T-cell (primary cell): ENCODE measurements at places on chromosomes 5 and 9. TPM values are rescaled to one million over a fixed set of nuclear protein-coding genes. Genes with fewer than 3 reads are reported as not detected.

The COQ4 gene
- total RNA-seq: 39.0 TPM

The SLC34A3 gene
- total RNA-seq: not detected

The GNAQ gene
- 38.3 TPM for total RNA-seq

The CMBL gene
- total RNA-seq: 0.54 TPM

GRCh38 chr9:126261584-126262356 lies 64.9 kb upstream of the MVB12B start:
- no peak overlapping the region for H3K4me3 ChIP-seq
- no peaks in the 10 kb centered on the region for H3K36me3 ChIP-seq
- peaks cover 11% of the 10 kb centered on the region for H3K27me3 ChIP-seq
- H3K27ac ChIP-seq: no peak overlapping the region
- no peaks in the 10 kb centered on the region for H3K4me1 ChIP-seq

GRCh38 chr5:57358796-57359592 lies 123.6 kb downstream of the ACTBL2 start:
- no peaks in the 10 kb centered on the region for H3K36me3 ChIP-seq
- H3K4me3 ChIP-seq: no peak overlapping the region
- no peaks in the 10 kb centered on the region for H3K27me3 ChIP-seq
- no peak overlapping the region for H3K27ac ChIP-seq

DNA sequence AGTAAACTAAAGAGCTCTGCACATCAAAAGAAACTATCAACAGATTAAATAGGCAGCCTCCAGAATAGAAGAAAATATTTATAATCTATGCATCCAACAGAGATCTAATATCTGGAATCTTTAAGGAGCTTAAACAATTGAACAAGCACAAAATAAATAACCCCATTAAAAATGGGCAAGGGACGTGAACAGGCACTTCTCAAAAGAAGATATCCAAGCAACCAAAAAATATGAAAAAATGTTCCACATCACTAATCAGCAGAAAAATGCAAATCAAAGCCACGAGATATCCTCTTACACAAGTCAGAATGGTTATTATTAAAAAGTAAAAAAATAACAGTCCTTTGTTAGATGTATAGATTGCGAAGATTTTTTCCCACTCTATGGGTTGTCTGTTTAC lies 109.1 kb upstream of the TRPC7 start:
- no peak overlapping the region for H3K4me3 ChIP-seq
- H3K27ac ChIP-seq: no peak overlapping the region
- H3K4me1 ChIP-seq: no peaks in the 10 kb centered on the region
- H3K36me3 ChIP-seq: no peaks in the 10 kb centered on the region
- no peaks in the 10 kb centered on the region for H3K27me3 ChIP-seq
- DNase-seq: no peak

DNA sequence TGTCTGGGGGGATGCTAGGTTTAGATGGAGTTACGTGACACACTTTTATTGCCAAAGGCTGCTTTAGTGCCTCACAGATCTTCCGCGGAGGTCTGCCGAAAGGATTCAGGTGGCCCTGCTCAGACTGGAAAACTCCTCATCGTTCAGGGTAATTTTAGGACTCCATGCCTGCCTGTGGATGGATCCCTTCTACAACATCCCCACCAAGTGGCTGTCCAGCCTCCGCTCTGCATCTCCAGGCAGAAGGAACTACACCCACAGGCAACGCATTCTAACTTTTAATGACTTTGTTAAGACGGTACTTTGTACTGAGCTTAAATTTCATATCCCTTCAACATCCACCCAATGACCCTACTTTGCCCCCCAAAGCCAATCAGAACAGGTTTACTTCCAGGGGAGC lies 29.4 kb downstream of the ATPSCKMT start:
- H3K36me3 ChIP-seq: no peaks in the 10 kb centered on the region
- H3K4me1 ChIP-seq: no peaks in the 10 kb centered on the region
- H3K4me3 ChIP-seq: no peak overlapping the region
- no peaks in the 10 kb centered on the region for H3K27me3 ChIP-seq
- no peak for DNase-seq
- no peak overlapping the region for H3K27ac ChIP-seq

DNA sequence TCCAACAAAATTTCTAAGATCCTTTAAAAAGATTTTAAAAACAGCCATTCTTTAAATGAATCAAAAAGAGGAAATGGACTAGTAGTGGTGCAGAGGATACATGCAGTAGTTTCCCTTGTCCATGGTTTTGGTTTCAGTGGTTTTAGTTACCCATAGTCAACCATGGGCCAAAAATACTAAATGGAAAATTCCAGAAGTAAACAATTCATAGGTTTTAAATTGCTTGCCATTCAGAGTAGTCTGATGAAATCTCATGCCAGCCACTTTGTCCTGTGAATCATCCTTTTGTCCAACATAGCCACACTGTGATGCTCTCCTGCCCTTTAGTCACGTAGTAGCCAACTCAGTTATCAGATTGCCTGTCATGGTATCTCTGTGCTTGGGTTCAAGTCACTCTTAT lies 286.1 kb downstream of the ANXA1 start:
- H3K36me3 ChIP-seq: no peaks in the 10 kb centered on the region
- H3K4me1 ChIP-seq: no peaks in the 10 kb centered on the region
- H3K27ac ChIP-seq: no peak overlapping the region
- no peaks in the 10 kb centered on the region for H3K27me3 ChIP-seq

GRCh38 chr5:2185646-2186471 lies 303.1 kb upstream of the IRX4 start:
- H3K27me3 ChIP-seq: no peaks in the 10 kb centered on the region
- DNase-seq: no peak
- H3K27ac ChIP-seq: no peak overlapping the region
- H3K36me3 ChIP-seq: no peaks in the 10 kb centered on the region
- no peak overlapping the region for H3K4me3 ChIP-seq

GRCh38 chr5:135950611-135951010 lies 4.2 kb downstream of the LECT2 start:
- no peak overlapping the region for H3K27ac ChIP-seq
- H3K36me3 ChIP-seq: no peaks in the 10 kb centered on the region
- no peaks in the 10 kb centered on the region for H3K4me1 ChIP-seq
- DNase-seq: no peak

- no peaks in the 10 kb centered on the region for H3K4me1 ChIP-seq
- no peak for DNase-seq
- no peak overlapping the region for H3K27ac ChIP-seq
- peaks cover 48% of the 10 kb centered on the region for H3K27me3 ChIP-seq
- no peak overlapping the region for H3K4me3 ChIP-seq
Measured at GRCh38 chr5:77546-77945, 14.4 kb upstream of the PLEKHG4B start.

- no peak for DNase-seq
- H3K4me1 ChIP-seq: peaks cover 32% of the 10 kb centered on the region
- no peaks in the 10 kb centered on the region for H3K36me3 ChIP-seq
Measured at GRCh38 chr9:89739511-89739910, 134.7 kb downstream of the GADD45G start.

DNA sequence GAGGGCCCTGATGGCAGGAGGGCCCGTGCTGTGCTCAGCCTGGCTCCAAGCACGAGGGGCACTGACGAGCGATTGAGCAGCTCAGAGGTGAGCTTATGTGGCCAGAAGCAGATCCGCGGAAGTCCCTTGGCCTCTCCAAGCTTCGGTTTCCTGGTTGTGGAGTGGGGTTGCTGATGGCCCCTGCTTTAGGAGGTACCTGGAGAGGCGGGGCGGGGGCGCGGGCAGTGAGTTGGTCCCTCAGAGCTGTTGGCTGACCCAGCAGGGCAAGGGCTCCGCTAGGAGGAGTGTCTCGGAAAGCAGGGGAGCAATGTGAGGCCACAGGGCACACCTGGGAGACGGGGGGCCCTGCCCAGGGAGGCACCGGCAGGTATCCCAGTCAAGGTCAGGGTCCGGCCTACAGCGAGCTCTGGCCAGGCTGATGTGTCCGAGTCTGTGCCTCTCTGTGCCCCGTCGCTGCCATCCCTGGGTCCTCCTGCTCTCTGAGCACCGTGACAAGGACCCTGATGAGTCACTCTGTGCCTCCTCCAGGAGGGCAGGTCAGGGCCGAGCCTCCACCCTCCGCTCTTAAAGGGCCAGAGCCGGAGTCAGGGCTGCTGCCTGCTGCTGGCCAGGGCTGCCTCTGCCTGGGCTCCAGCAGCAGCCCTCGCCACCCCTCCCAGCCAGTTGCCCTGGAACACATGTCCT lies 14.8 kb downstream of the NCS1 start:
- H3K27me3 ChIP-seq: peaks cover 22% of the 10 kb centered on the region
- no peak for DNase-seq
- H3K4me3 ChIP-seq: no peak overlapping the region
- H3K36me3 ChIP-seq: no peaks in the 10 kb centered on the region
- no peak overlapping the region for H3K27ac ChIP-seq

DNA sequence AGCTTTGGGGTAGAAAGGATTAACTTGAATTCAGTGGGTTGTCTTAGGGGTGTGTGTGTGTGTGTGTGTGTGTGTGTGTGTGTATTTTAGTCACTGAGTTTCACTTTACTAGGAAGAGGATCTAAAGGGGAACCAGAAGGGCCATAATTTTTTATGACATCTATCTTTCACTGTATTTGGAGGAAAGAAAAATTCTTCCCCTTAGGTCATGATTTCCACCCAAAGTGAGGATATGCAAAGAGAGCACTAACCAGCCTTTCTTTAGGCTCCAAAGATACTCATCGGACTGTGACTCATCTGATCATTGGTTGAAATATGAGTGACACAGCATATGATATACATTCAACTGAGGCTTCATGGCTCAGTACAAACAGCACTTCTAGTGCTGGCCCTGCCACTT lies 75.2 kb upstream of the RASGRF2 start:
- no peaks in the 10 kb centered on the region for H3K27me3 ChIP-seq
- no peak for DNase-seq
- no peaks in the 10 kb centered on the region for H3K36me3 ChIP-seq
- no peak overlapping the region for H3K27ac ChIP-seq
- H3K4me3 ChIP-seq: no peak overlapping the region

DNA sequence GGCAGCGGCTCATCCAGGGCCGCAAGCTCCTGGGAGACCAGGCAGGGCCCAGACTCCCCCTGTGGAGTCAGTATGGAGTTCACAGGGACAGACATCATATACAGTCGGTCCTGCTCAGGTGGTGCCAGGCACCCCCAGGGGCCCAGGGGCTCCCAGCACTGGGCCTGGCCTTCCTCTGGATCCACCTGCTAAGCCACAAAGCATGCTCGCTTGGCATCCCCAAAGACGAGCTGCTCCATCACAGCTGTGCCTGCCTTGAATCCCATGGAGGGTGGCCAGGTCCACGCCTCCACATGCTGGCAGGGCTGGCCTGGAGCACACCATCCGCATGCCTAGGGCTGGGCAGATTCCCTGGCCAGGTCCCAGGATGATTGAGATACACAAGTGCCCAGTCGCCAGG lies 4.6 kb downstream of the BICD2 start:
- no peaks in the 10 kb centered on the region for H3K27me3 ChIP-seq
- peaks cover 7% of the 10 kb centered on the region for H3K36me3 ChIP-seq
- H3K27ac ChIP-seq: no peak overlapping the region
- no peak overlapping the region for H3K4me3 ChIP-seq
- no peak for DNase-seq
- H3K4me1 ChIP-seq: peaks cover 17% of the 10 kb centered on the region

DNA sequence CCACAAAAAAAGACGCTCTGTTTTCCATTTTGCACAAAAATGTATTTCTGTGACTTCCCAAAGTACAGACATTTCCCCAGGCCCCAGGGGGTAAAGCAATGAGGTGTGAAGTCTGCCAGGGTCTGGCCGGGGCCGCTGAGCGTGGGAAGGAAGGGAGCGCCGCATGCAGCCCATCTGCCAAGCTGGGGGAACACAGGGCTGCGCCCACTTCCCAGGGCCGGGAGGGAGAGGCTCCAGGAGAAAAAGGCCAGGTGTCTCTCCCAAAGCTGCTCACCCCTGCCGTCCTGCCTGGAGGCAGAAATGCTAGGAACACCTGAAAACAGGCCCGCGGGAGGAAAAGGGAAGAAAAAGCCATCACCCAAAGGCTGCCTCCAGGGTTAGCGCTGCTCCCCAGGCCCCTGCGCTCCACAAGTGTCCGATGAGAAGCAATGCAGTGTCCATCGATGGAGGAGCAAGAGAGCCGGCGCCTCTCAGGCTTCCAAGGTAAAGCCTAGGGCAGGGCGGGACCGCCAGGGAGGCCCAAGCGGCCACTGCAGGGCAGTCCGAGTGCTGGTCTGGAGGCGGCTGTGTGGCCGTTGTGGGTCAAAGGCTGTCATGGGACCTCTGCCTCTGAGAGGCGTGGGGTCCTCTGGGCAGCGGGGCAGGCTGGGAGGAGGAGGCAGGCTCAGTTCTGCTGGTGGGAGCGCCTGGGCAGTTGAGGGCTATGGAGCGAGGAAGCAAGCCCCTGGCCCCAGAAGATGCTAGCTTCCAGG lies 6.0 kb upstream of the ZDHHC12 start:
- no peak overlapping the region for H3K4me3 ChIP-seq
- peaks cover 34% of the 10 kb centered on the region for H3K4me1 ChIP-seq
- peaks cover 28% of the 10 kb centered on the region for H3K36me3 ChIP-seq
- H3K27ac ChIP-seq: no peak overlapping the region
- H3K27me3 ChIP-seq: no peaks in the 10 kb centered on the region

- H3K36me3 ChIP-seq: no peaks in the 10 kb centered on the region
- H3K27me3 ChIP-seq: peaks cover 5% of the 10 kb centered on the region
- H3K4me3 ChIP-seq: no peak overlapping the region
- DNase-seq: no peak
Measured at GRCh38 chr5:38450627-38451026, 105.8 kb downstream of the LIFR start.

DNA sequence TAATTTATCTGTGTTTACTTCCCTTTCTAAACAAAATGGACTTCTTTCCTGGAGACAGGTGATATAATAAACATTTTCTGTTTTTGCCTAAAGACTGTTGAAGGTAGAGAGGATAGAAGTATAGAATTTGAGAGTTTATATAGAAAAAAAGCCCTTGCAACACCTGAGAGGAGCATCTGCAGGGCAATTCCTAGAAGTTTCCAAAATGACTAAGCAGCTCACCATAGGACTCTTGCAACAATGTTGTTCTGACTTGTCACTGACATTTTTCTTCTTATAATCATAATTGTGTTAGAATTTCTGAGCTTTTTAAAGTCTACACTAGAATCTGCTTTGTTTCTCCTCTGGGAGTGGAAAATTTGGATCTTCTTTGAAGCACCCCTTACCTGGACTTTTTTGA lies 216.8 kb downstream of the TUSC1 start:
- no peak overlapping the region for H3K4me3 ChIP-seq
- no peak overlapping the region for H3K27ac ChIP-seq
- no peaks in the 10 kb centered on the region for H3K4me1 ChIP-seq
- no peaks in the 10 kb centered on the region for H3K36me3 ChIP-seq

GRCh38 chr9:136031741-136032730 lies 63.1 kb downstream of the NACC2 start:
- H3K27ac ChIP-seq: no peak overlapping the region
- DNase-seq: no peak
- no peak overlapping the region for H3K4me3 ChIP-seq
- no peaks in the 10 kb centered on the region for H3K4me1 ChIP-seq
- H3K36me3 ChIP-seq: peaks cover 6% of the 10 kb centered on the region
- peaks cover 6% of the 10 kb centered on the region for H3K27me3 ChIP-seq

DNA sequence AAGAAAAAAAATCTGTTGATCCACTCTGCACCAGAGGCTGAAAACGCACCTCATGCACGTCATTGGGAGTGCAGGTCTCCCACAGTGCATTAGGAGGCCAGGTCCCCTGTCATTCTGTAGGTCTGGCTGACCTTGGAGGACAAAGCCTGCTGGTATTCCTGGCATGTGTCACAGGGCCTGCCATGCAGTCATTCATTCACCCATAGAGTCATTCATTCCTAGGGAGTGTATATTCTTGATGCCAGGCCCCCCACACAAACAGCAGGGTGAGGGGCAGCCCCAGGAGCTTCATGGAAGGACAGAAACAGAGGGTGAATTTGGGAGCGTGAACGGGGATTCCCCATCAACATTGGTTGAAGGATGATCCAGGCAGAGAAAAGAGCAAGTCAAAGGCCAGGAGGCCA lies 2.2 kb downstream of the GBGT1 start:
- H3K4me3 ChIP-seq: no peak overlapping the region
- no peaks in the 10 kb centered on the region for H3K4me1 ChIP-seq
- H3K27me3 ChIP-seq: peaks cover 23% of the 10 kb centered on the region
- DNase-seq: no peak
- no peaks in the 10 kb centered on the region for H3K36me3 ChIP-seq
- H3K27ac ChIP-seq: no peak overlapping the region
